ENCODE measurements at places on chromosomes 3 and 15. TPM values are rescaled to one million over a fixed set of nuclear protein-coding genes. Genes with fewer than 3 reads are reported as not detected.

WNT7A gene
- 1.4 TPM for total RNA-seq

GRAMD2A gene
- 3.1 TPM for total RNA-seq

MCF2L2 gene
- total RNA-seq = 3.0 TPM

ATP13A5 gene
- not detected for total RNA-seq

NR2E3 gene
- total RNA-seq = 0.23 TPM
